ENCODE measurements at places on chromosomes 3 and 15.

DNA sequence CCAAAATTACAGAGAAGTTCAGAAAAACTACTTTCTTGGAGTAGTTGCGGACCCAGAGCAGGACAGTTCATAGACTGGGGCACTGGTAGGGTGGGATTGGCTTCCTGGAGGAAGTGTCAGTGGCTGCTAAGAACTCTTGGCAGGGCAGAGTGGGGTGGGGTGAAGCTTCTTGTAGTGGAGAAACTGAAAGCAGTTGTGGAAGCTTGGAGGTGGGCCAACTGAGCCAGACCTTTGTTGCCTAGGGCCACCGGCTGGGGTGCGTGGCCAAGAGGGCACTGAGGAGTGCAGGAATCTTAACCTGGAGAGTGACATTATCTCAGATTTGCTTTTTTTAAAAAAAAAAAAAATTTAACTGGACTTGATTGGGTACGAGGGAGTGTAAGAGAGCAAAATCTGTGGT is 3.1 kb downstream of the KAT2B start:
- no peak for DNase-seq

- no peak for DNase-seq
Measured at GRCh38 chr3:122875547-122876127, 80.8 kb downstream of the SLC49A4 start.

DNA sequence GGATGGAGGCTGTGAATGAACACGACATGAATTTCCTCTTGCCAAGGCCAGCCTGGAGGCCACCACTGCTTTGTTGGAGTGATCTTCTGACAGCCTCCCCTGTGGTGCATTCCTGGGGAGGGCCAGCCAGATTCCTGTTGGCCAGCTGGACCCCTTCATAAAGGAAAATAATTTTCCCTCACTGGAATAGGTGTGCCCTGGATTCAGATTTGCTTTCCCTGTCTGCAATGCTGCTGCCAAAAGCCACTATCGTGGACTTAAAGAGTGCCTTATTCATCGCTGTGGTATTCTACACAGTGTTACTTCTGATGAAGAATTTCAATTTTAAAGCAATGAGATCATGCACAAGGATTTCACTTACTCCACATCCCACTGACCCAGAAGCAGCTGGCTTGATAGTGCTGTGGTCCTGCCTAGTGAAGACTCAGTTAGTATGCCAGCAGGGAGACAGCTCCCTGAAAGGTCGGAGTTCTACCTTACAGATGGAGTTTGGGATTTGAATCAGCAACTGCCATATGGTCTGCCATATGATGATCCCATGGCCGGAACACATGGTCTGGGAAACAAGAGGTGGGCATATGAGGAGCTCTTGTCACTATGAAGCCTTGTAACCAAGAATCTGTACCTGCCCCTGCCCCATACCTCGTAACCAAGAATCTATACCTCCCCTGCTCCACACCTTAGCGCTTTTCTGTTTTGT is 145.2 kb downstream of the KLF13 start:
- DNase-seq = no peak

DNA sequence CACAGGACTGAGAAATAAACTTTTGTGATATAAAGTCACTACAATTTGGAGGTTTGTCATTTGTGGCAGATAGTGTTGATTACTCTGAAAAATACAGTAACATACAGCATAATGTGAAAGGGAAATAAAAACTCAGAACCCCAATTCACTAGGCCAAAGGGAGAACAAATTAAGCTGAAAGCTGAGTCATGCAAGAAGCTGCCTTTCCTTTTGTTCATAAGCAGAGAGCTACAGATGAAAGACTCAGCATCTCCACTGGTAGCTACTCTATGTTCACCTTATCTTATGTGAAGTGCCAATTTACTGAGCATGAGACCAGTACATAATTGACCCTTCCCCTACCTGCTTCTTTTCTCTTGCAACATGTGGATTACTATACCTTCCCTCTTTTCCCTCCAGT is 19.3 kb upstream of the SLTM start:
- DNase-seq = no peak

- no peak for DNase-seq
Measured at GRCh38 chr3:9746330-9746729, 3.4 kb upstream of the OGG1 start.

DNA sequence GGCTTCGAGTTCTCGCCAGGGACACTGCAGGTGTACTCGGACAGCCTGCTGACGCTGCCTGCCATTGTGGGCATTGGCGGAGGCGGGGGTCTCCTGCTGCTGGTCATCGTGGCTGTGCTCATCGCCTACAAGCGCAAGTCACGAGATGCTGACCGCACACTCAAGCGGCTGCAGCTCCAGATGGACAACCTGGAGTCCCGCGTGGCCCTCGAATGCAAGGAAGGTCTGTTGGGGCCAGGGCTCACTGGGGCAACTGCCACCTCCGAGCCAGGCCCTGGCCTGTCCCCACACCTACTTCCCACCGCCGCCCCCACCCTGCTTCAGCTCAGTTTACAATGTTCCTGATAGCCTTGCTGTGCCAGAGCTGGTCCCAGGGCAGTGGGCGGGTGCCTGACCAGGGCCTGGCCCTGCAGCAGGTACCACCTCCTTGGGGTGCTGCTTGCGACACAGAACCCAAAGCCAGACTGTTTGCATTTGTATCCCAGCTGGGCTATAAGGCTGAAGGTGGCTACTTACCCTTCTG is 35.5 kb downstream of the PLXNA1 start:
- no peak for DNase-seq

Measured in NCI-H345 (cell line).